ENCODE measurements at places on chromosomes 6 and 20.

DNA sequence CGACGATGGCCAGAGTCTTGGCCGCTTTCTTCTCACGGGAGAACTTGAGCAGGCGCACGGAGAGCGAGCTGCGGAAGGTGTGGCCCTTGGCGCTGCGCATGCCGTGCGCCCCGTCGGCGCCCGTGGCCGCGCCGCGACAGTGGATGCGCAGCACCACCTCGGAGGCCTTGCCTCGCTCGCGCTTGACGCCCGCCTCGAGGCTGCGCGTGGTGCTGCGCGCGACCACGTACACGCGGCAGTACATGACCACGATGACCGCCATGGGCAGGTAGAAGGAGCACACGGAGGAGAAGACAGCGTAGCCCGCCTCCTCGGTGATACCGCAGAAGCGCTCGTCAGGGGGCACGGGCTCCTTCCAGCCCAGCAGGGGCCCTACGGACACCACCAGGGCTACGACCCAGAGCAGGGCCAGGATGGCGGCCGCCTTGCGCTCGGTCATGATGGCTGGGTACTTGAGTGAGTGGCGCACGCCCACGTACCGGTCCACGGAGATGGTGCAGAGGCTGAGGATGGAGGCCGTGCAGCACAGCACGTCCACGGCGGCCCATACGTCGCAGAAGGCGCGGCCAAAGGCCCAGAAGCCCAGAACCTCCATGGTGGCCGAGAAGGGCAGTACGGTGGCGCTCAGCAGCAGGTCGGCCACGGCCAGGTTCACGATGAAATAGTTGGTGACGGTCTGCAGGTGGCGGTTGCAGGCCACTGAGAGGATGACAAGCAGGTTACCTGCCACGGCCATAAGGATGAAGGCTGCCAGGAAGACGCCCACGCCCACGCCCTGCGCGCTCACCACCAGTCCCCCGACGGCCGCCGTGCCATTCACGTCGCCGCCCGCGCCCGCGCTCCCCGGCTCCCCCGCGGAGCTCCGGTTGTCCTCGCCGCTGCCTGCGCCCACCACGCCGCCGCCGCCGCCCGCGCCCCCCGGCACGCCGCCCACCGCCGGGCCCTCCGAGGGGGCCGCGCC is 232.8 kb upstream of the RNF24 start:
- DNase-seq: no peak

DNA sequence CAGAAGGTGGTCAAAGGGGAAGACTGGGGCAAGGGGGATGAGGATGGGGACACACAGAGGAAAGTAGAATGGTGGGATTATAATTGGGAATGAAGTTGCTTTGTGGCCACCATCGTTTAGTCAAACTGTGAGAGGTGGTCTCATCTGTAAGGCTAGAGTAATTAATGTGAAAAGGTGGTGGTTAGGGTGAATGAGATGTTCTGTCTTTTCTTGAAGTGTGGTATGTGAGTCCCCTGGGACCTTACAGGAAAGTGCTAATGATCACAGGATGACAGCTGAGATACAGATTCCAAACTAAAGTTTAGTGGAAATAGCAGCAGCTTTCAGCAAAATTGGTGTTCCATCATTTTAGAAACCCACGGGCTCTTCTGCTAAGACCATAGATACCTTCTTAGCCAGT is 10.7 kb downstream of the ZFAND3 start:
- DNase-seq: no peak

GRCh38 chr6:54031169-54031568 is 80.1 kb upstream of the MLIP start:
- DNase-seq: no peak

GRCh38 chr6:163941624-163941976 is 527.1 kb downstream of the QKI start:
- no peak for DNase-seq

GRCh38 chr6:143215771-143216170 is 155.1 kb downstream of the AIG1 start:
- DNase-seq: no peak

GRCh38 chr6:47009583-47009982 is 32.5 kb downstream of the ADGRF1 start:
- DNase-seq: no peak

DNA sequence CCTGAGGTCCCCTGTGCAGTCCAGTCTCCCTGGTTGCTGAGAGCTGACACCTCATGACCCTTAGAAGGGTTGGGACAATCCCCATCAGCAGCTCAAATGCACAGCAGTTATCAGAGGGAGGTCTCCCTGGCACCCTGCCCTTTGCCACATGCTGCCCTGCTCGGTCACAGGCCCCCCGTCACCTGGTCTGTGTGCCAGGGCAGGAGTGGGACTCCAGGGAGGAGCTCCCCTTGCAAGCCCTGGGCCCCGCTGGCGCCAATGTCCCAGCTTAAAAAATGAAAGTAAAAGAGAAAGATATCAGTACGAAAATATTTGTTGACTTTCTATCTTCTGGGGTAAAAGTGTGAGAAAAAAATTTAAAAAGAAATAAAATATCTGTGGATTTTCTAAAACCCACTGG is 68.1 kb upstream of the SLC22A16 start:
- no peak for DNase-seq

- no peak for DNase-seq
Observed at GRCh38 chr6:11903645-11904044, 108.5 kb upstream of the HIVEP1 start.

DNA sequence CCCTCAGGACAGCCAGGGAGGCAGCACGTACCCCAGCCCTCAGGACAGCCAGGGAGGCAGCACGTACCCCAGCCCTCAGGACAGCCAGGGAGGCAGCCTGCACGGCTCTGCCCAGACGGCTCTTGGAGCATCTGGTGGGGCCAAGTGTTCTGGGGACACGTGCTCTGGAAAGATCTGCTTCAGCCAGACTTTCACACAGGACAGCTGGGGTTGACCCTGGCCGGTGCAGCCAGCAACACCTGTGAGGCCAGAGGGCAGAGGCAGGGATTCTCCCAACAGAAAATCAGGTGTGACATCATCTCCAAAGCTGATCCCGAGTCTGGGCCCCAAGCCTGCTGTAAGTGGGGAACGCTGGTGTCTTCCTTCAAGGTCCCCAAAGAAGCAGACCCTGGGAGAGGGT is 55.5 kb upstream of the SLCO4A1 start:
- DNase-seq: no peak

- DNase-seq: no peak
Observed at GRCh38 chr6:37320646-37321045, 33.1 kb upstream of the RNF8 start.

DNA sequence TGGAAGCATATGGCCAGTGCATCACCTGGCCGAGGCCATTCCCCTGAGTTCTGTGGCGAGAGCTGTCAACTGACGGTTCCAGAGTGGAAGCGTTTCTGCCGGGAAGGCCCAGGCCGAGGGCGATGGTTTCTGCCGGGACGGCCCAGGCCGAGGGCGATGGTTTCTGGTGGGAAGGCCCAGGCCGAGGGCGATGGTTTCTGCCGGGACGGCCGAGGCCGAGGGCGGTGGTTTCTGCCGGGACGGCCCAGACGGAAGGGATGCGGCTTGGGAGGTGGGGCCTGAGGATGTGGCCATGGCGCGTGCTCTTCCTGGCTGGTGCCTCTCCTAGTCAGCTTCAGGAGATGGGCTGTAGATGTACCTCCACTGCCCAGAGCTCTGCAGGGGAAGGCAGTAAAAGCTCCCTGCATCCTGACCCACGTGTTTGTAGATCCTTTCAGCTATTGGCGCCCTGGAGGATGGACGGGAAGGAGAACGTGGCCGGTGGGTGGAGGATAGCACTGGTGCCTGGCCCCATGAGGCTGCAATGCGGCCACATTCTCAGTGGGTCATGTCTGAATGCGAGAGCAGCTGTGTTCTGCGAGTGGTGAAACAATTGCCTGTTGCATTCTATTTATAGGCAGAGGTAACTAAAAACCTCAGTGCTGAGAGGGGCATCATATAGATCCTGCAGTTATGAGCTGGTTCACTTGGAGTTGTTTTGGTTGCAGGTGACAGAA is 12.8 kb downstream of the TPD52L2 start:
- no peak for DNase-seq

DNA sequence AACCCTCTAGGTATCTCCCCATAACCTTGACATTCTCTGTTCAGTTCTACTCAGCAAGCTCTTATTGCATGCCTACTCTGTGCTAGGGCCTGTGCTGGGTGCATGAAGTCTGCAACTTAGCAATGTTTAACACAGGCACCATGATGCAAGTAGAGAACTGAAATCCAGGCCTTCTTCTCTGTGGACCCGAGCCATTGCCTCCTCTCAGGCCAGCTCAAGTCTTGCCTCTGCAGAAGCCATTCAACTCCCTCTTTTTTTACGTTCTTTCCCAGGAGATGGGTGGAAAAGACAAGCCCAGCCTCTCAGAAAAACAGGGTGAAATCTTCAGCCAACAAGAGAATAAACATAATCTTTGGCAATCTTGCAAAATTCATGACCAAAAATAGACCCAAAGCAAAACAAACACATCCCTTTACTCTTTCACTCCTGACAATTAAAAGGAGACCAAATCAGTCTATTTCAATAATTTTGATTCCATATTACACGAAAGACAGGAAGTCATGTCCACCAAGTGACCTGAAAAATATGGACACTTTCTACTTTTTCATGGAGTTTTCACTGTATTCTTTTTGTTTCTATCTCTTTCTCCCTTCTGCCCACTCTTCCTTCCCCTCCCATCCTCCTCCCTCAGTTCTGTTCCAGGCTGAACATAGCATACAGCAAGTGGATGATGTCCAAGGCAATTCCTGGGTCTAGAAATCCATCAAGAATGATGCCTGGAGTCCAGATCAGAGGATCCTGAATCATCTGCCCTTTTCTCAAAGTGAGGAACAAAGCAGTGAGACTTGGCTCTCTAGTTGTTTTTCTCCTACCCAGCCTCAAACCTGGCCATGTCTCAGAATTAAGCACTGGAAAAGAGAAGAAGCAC is 45.4 kb upstream of the MOCS1 start:
- no peak for DNase-seq

GRCh38 chr6:151493804-151494234 is at the start of gene CCDC170:
Gene CCDC170 (plus strand): TSS chr6:151494017. CDS start chr6:151494129, 112 bp downstream.
- no peak for DNase-seq

GRCh38 chr6:30446259-30446658 is 43.0 kb upstream of the HLA-E start:
- no peak for DNase-seq

DNA sequence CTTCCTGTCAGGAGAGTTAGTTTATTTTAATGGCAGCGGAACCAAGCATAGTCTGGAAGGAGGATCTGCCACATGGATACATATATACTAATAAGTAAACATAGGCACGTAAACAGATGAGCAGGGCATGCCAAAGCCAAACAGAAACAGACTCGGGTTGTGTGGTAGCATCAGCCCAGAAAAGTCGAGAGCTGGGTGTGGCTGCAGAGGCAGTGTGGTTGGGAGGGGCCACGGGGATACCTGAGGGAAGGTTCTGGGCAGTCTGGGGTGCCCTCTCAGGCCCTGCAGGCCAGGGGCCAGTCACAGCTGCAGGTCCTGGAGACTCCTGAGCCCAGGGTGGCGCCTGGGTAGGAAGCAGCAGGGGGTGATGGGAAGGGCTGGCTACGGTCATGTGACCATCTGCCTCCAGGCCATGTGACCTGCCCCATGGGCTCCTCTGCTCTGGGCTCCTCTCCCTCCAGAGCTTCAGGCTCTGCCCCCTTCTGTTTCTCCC is 42.8 kb upstream of the MRPS10 start:
- no peak for DNase-seq

GRCh38 chr6:52393780-52394179 is 26.4 kb upstream of the EFHC1 start:
- DNase-seq: no peak

DNA sequence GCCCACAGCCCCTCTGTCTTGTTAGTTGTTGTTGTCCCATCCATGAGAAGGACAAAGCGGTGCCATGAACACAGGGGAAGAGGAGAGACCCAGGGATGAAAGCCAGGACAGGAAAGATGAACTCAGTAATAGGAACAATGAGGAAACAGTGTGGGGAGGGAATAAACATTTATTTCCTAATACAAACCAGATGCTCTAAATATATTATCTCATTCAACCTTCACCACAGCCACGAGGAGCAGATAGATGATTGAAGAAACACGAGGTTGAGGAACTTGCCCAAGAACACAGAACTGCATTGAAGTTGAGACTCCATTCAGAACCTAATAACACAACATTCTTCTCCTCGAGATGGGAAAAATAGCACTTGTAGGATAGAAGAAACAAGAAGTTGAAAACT is 53.0 kb upstream of the AIG1 start:
- no peak for DNase-seq

GRCh38 chr20:2006452-2007361 is 12.8 kb upstream of the PDYN start:
- DNase-seq: no peak

- DNase-seq: no peak
Observed at GRCh38 chr20:54254596-54254995, 46.7 kb downstream of the PFDN4 start.

- DNase-seq: no peak
Observed at GRCh38 chr20:23370274-23370673, 8.3 kb downstream of the GZF1 start.

DNA sequence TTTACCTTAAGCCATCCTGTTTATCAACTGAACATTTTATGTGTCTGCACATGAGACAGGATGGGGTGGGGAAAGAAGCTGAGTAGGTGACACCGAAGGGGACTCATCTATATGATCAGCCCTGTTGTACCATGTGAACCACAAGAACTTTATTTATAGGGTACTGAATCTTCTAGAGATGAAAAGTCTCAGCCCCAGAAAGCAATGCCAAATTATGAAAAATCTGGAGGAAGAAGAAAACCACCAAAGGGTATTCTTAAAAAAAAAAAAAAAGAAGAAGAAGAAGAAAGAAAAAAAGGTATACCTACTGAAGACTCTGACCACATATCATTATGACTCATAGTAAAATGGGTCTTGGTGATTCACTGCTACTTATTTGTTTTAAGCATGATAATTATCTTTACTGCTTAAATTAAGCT is 39.8 kb upstream of the HBS1L start:
- no peak for DNase-seq

DNA sequence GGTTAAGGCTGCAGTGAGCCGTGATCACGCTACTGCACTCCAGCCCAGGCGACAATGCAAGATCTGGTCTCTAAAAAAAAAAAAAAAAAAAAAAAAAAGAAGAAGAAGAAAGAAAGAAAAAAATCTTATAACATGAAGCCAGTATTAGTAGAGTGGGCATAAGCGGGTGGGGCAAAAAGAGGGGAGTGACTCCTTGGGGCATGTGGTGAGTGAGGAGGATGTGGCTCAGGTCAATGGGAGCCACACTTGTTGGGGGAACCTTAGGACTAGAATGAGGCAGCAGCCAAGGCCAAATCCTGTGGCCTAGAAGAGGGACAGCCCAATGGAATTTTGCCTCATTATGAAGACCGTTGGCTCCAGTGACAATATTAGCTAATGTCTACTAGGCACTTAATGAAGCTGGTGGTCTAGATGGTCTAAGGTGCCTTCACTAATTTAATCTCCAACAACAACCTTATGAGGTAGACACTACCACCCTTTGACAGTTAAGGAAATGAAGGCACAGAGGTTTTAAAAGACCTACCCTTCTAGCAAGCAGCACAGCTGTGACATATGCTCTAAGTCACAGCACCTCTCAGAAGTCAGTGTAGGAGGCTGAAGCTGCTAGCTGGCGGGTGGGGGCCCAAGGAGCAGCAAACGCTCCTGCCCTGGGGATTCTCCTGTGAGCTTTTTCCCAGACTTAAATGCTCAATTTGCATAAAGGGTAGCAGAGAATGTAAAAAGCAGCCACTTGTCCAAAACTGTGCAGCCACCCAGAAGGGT is 23.6 kb upstream of the ARMC12 start:
- no peak for DNase-seq

GRCh38 chr6:7401075-7401474 is 11.5 kb downstream of the RIOK1 start:
- DNase-seq: no peak

Measured in GM12892 (cell line).